Mucosa of gallbladder (tissue), 1 donor: ENCODE measurements at places on chromosomes 16 and 17. TPM values are rescaled to one million over a fixed set of nuclear protein-coding genes. Genes with fewer than 3 reads are reported as not detected.

The NPIPB13 gene
- total RNA-seq: 12.5 TPM

The KCNJ18 gene
- not detected for total RNA-seq

The PHF12 gene
- total RNA-seq: 44.5 TPM

The SLC12A3 gene
- 0.20 TPM for total RNA-seq

The KRT33A gene
- total RNA-seq: not detected

The SRL gene
- total RNA-seq: 1.4 TPM

The C17orf67 gene
- total RNA-seq: 5.1 TPM

The CTRB1 gene
- 15.0 TPM for total RNA-seq

The CDRT15L2 gene
- total RNA-seq: not detected

The LPO gene
- not detected for total RNA-seq

The KRT33B gene
- total RNA-seq: not detected

The ZNF624 gene
- total RNA-seq: 4.4 TPM

The CYGB gene
- 14.7 TPM for total RNA-seq

The ADAD2 gene
- total RNA-seq: 0.60 TPM

The ST6GALNAC1 gene
- 61.0 TPM for total RNA-seq

The ABCA10 gene
- 8.7 TPM for total RNA-seq

The MSL1 gene
- total RNA-seq: 90.9 TPM

The ZSCAN10 gene
- 0.37 TPM for total RNA-seq

The TSNAXIP1 gene
- total RNA-seq: 4.1 TPM
